CD4-positive, alpha-beta T cell treated with Interleukin-6 at 100 ng/mL for 8 hours (primary cell): ENCODE measurements at places on chromosomes 2 and 18.

DNA sequence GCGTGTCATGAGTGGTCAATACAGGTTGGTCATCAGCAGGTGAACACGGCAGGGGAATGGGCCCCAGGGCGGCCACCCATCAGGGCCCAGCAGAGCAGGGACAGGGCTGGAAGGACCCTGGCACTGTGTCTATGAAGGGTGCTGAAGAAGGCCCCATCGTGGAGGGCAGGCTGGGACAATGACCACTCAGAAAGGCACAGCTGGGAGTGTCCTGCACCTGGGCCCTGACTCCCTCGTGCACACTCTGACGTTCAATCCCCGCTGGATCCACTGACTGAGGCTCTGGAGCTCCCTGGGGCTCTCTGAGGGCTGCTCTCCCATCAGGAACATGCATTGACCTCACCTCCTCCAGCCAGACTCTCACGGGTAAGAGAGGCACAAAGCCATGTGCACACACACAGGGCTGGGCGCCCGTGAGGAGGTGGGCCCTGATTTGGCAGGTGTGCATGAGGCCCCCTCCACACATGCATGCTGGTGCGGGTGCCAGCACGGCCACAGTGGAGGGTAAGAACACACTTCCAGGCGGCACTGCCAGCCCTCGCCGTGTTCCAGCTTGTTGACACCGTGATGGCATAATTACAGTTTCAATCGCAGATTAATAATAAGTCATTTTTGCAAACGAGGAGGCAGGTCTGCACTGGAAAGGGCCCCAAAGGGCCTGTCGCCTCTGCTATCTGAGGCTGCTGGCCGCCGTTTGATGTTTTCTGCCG is 58.5 kb downstream of the SMAD7 start:
- DNase-seq = no peak

- no peak for DNase-seq
These were observed 37.7 kb downstream of the PLEKHB2 start for GRCh38 chr2:131142849-131143248.

DNA sequence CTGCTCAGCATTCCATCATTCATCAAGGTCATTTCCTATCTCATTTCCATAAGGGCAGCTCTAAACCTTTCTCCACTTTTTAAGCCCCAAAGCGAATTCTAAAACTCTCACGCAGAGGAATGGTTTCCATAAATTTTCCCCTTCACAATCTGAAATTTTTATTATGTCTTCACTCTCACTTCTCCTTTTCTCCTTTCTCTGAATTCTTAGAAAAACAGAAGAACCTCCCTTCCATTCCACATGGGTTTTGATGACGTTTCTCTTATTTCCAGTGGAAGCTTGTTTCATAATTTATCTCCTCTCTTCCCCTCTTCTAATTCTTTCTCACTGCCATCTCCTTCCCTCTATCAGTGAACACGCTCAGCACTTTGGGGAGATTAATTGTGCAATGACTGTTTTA is 97.3 kb downstream of the SPATS2L start:
- no peak for DNase-seq

DNA sequence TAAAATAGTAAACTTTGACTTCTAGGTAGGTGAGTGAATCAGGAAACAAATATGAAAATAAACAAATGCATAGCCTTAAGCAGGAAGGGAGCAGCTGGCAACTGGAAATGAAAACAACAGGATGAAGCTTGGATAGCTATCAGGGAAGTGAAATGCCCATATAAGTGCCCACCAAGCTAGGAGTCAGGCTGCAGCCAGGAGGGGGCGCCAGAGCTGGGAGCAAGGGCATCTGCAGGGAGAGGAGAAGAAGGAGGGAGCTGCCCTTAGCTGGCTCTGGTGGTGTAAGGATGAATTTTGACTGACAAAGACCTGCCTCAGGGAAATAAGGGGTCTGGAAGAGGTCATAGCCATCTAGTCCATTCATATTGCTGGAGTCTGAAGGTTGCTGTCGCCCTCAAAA is 298.3 kb downstream of the TDRD15 start:
- no peak for DNase-seq

DNA sequence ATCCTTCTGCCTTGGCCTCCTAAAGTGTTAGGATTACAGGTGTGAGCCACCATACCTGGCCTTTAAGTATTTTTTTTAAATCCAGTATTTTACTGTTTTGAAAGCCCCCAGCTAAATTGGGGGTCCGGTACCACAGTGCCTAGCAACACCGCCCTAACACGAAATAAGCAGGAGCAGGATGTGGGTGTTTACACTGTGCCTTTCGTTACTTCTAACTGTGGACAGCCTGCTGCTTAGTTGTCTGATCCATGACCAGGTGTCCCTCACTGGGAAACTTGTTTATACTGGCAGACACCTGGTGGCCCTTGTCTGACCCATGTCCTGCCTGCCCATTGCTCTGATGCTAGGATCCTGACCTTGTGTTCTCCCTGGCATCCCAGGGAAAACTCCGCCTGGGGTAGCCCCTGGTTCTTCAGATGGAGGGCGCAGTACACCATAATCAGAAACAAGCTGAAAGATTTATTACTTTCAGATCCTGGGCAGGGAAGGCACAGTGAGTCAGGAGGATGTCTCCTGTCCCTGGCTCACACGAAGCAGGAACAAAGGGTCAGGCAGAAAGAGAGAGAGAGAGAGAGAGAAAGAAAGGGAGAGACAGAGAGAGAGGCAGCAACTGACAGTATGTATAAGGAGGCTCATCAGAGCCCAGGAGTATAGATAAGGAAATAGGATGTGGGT is 55.7 kb downstream of the NCAPH start:
- no peak for DNase-seq

DNA sequence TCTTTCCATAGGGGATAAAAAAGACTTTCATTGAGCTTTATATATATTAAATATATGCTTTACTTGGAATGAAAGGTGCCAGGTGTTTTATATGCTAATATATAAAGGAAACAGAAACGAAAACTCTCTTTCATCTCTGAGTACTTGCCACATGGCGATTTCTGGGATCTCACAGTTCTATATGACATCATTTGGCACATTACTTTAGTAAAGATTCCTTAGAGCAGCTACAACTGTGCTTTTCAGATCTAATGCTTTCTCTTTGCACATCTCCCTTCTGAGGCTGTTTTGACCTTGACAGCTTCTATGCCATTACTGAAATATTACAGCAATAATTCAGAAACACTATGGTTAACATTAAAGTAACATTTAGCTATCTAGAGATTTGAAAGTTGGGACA is 1082.9 kb upstream of the CDH2 start:
- no peak for DNase-seq

DNA sequence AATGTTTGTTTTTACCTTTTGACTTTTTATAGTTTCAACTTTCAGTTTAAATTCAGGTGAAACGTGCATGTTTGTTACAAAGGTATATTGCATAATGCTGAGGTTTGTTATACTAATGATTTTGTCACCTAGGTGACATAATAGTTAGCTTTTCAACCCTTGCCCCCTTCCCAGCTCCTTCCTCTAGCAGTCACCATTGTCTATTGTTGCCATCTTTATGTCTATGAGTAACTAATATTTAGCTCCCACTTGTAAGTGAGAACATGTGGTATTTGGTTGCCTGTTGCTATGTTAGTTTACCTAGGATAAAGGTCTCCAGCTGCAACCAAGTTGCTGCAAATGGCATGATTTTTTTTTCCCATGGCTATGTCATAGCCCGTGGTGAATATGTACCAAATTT is 322.3 kb upstream of the SETBP1 start:
- no peak for DNase-seq

GRCh38 chr2:193373120-193373519 is 1178.4 kb upstream of the TMEFF2 start:
- DNase-seq = no peak

GRCh38 chr2:71250935-71251334 is 24.0 kb upstream of the PAIP2B start:
- DNase-seq = no peak

DNA sequence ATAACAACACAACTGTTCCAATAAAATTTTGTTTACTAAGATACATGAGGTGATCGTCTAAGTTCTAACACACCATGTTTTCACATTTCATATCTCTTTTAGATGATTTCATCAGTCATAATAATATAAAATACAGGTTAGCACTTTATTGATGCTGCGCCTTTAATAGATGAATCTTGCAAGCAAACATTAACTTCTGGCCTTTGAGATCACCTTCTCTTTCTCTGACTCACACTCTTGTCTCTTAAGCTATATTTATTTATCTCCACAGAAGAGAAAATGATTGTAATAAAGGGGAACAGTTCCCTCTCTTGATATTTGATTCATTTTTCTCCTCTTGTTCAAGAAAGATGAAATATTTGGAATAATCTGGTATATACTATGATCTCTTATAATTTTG is 603.3 kb upstream of the POU3F3 start:
- no peak for DNase-seq

- no peak for DNase-seq
These were observed 9.8 kb downstream of the EN1 start for GRCh38 chr2:118837621-118838020.

GRCh38 chr2:221095356-221095755 is 476.7 kb downstream of the EPHA4 start:
- no peak for DNase-seq
